ENCODE measurements at places on chromosomes 16 and 17.

- DNase-seq: no peak
These were observed 4.0 kb upstream of the CDH11 start for GRCh38 chr16:65125871-65126270.

DNA sequence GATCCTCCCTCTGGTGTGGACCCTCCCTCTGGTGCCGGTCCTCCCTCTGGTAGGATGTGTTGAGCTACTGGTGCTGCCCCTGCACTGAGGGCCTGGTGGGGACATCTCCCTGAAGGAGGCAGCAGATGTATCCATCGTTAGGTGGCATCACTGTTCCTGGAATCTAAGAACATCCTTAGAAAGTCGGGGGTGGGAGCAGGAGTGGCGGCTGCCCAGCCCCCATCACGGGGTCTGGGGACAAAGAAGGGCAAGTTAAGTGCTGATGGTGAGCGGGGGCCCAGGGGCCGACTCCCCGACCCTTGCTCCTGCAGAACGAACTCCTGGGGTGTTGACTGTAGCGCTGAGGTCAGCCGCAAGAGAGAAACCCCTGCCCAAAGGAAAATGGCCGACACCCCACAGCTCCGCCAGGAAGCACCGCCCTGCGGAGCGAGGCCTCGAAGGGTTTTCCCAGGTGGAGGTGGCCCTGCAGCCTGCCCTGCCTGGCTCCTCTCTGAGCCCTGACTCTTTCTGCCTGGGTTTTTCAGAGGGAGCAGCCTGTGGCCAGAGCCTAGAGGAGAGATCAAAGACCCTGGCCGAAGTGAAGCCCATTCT lies 5.5 kb downstream of the CTU2 start:
- DNase-seq: no peak

- DNase-seq: no peak
These were observed 54.1 kb downstream of the VAC14 start for GRCh38 chr16:70746708-70747424.

- DNase-seq: peak; percentile 90
These were observed 1.9 kb downstream of the SLC16A3 start for GRCh38 chr17:82230609-82231311.

GRCh38 chr17:54259476-54259875 lies 436.7 kb downstream of the KIF2B start:
- DNase-seq: no peak

DNA sequence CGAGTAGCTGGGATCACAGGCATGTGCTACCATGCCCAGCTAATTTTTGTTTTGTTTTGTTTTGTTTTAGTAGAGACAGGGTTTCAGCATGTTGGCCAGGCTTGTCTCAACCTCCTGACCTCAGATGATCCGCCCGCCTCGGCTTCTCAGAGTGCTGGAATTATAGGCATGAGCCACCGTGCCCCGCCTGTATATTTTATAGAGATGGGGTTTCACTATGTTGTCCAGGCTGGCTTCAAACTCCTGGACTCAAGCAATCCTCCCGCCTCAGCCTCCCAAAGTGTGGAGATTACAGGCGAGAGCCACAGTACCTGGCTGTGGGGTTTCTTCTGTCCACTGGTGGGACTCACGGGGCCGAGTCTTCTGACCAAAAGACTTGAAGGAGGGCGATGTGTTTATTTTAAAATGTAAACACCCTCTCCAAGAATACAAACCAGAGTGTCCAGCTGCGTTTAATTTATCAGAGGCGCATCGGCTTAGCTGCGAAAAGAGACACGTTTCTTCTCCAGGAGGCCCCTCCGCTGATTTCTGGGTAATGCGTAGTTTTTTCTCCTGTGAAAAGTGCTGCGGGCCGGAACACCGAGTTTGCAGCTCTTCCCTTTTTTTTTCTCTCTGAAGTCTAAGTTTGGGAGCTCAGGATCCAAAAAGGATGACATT lies 86.9 kb upstream of the CIBAR2 start:
- no peak for DNase-seq

DNA sequence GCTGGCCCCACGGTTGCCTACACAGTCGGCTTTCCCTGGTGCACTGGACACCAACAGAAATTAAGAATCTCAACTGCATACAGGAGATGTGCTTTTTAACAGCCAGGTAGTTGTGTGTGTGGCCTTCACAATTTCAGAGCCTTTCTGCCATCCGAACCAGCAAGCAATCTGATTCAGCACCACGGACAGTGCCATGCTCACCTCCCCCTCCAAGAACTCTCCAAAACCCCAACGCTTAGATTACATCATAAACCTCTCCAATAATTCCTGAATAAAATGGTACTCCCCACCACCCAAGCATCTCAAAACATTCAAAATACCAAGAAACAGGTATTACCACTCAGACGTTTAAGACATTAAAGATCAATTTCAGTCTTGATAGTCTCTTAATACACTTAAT lies 31.8 kb downstream of the USP7 start:
- DNase-seq: no peak

DNA sequence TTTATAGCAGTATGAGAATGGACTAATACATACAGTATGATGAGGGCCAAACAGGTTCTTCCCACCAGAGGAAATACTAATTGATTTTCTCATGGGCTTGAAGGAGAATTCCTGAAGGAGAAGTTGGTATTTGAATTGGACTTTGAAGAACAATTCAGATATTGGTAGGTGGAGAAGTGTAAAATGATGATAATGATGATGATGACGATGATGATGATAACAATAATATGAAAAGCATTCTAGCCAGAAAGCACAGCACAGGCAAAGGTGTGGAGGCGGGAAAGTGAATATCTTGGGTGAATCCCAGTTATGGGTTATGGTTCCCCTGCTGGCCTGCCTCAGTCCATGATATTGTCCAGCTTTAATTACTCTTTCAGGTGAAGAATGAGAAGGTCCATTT lies 562.4 kb upstream of the SALL1 start:
- DNase-seq: no peak

DNA sequence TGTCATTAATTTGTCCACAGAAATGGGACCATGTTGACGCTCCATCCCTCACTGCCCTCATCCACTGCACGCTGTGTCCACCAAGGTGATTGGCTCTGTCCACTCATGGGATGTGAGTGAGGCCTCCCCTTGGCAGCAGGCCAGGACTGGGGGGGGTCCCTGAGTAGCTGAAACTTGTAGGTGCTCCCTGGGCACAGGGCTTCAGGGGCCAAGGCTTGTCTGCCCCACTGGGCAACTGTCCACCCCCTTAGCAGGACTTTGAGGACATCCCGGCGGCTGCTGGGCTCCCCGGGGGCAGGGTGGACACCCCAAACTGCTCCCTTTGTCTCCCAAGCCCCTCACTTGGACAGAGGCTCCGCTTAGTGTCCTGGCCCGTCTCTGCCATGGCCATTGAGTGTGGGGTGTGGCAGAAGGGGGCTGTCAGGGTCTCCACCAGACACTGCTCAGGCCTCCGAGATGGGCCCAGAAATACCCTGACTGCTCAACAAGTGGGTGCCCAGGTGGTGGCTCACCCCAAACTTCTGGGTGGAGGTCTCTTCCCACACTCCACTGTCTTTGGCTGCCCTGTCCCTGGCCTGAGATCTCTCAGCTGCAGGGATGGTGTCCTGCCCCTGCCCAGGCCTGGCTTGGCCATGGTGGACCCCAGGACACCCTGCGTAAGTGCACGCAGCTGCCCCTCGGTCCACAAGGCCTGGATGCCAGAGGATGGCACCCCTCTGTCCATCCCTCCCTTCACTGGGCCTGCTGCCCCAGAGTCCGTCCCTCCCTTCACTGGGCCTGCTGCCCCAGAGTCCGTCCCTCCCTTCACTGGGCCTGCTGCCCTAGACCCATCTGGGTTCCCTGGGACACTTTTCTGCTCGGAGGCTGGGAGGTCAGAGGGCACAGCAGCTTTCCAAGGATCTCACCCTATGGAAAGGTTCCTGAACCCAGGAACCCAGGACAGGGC lies 2.9 kb upstream of the RAB40C start:
- no peak for DNase-seq

- no peak for DNase-seq
These were observed 53.9 kb downstream of the AP2B1 start for GRCh38 chr17:35641032-35641431.

DNA sequence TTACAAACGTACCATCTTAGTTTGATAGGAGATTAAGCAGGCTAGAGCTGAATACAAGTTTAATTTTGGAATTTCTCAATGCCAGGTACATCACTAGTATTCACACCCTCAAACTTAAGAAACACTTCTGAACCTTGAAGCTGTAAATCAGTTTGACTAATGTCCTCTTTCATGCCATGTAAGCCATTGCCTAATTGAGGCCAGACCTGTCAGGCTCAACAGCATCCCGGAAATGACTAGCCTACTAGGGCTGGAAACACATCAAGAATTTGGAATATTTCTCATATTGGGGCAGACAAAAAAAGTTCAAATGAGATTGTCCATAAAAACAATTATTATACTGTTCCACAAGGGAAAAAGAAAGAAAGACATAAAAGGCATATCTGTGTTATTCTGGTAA lies 1.7 kb downstream of the USP32 start:
- DNase-seq: no peak

DNA sequence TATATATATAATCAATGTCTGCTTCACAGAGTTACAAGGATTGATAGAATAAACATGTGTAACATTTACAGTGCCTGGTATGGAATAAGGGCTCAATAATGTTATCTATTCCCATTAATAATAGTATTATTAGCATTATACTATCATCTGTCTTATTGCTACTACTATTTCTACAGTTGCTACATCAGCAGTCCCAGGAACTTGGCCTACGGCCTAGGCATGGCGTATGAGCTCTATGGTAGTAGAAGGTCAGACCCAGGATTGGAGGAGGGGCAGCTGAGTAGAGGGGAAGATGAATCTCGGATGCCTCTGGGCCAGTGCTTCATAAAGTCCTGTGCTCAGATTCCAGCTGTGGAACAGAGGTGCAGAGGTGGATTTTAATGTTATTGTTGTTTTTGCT lies 146.3 kb upstream of the TBX2 start:
- no peak for DNase-seq

- no peak for DNase-seq
These were observed 316.9 kb downstream of the WWOX start for GRCh38 chr16:78416400-78416799.

DNA sequence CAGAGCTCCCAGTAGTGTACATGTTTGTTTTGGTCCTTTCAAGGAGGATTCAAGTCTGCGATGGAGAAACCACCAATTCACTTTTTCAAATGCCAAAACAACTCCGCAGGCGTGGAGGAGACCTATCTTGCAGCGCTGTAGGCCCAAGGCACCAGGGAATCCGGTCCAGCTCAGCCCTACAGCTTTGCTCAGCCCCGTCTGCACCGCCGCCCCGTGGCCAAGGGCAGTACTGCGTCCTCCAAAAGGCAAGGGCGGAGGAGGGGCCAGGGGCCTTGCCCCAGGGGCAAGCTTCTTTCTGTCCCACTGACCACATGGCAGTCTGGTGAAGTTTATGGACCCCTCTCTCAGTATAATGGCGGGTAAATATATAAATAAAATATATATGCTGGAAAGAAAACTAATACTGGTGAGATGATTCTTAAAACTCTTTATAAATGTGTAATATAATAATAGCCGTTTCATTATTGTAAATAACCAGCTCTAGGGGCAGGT lies 709 bp upstream of the CD300LG start:
- DNase-seq: peak; percentile 90

GRCh38 chr17:83004791-83005380 lies 74.5 kb upstream of the METRNL start:
- DNase-seq: no peak

GRCh38 chr17:4498461-4499397 lies at the start of gene SPNS2:
Gene SPNS2 (plus strand): TSS chr17:4498881. CDS start chr17:4499048, 167 bp downstream.
- peak; percentile 96 for DNase-seq

GRCh38 chr17:77403854-77404253 lies 263.1 kb downstream of the SEC14L1 start:
- DNase-seq: no peak

DNA sequence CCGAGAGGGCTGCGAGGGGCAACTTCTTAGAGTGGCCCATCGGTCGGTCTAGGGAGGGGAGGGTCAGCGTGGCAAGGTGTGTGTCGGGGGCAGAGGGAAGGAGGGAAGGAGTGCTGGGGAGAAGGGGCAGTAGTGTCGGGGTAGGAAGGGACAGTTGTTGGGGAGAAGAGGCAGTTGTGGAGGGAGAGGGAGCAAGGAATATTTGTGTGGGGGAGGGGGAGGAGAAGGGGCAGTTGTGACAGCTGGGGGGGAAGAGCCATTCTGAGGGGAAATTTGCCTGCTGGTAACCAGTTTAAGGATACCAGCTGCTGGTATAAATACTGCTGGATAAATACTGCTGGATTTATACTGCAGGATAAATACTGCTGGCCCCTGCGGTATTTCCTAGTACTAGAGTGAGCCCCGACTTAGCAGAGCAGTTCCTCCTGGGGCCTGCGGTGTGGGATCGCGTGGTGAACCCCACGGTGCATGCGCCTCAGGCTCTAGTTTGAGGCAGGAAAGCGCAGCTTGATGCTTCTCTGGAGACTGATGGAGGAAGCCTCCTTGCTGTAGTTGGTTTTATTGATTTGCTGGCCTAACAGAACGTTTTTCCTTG lies 309 bp downstream of the DNAH2 start:
- no peak for DNase-seq

- no peak for DNase-seq
These were observed 36.3 kb downstream of the GAS7 start for GRCh38 chr17:10162096-10162495.

GRCh38 chr16:28189245-28189644 lies 22.5 kb downstream of the XPO6 start:
- DNase-seq: no peak

DNA sequence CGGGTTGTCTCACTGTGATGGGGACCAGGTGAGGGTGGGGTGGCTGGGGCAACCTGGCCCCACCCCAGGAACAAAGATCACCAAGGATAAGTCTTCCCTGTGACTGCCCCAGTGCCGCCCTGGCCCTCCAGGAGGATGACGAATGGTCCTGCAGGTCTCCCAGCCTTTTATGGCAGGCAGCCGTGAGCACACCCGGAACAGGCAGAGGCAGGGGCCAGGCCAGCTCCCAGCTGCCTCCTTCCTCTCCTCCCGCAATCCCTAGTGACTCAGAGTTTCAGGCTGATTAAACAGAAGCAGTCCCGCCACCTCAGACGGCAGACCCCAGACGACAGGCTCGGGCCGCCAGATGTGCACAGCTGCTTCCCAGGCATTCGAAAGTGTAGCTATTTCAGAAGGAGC lies 13.3 kb downstream of the JUP start:
- no peak for DNase-seq

- peak; percentile 81 for DNase-seq
These were observed 34.9 kb upstream of the ZNF469 start for GRCh38 chr16:88347656-88348376.

GRCh38 chr17:43822570-43823190 lies 10.3 kb downstream of the MPP3 start:
- no peak for DNase-seq

GRCh38 chr17:4445731-4446130 lies 12.0 kb downstream of the SPNS3 start:
- no peak for DNase-seq

GRCh38 chr17:81846743-81847689 lies 12.2 kb upstream of the PPP1R27 start:
- no peak for DNase-seq
